ENCODE measurements at places on chromosomes 3 and 15. TPM values are rescaled to one million over a fixed set of nuclear protein-coding genes. Genes with fewer than 3 reads are reported as not detected.

GOLGA8T gene
- not detected for polyA plus RNA-seq

SLC28A2 gene
- polyA plus RNA-seq, result not detected

PRR20G gene
- polyA plus RNA-seq, result not detected

DNA sequence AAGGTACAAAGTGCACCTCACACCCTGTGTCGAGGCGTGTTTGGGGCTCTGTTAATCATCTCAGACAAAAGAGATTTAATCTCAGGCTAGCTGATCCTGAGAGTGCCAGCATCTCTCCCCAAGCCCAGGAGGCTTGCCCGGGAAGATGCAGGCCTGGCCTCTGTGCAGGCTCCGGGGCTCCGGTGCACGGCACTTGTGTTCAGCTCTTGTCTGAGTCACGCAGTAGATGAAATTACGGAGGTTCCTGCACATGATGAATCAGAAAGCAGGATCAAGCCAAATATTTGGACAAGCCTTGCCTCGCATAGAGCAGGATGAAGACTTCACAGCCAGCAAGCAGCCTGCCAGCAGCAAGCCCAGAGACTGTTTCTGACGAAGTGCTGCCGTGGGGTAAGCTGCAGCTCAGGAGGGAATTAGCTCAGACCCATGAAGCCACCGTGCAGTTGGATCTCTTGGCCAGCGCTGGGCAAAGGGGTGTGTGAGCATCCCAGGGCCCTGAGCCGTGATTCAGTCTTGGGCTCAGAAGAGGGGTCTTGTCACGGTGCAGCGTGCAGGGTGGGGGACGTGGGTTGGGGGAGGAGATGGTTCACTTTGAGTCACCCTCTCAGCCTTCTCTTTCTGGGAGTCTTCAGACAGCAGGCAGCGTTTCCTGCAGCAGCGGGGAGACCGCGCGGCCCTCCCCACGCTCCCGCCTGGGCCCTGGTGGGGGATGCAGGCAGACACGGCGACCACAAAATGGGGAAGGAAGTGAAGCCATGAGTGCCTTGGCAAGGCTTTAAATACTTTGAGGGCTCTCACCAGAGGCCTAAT, 89.2 kb upstream of the MEF2A start:
- DNase-seq, result no peak

DNA sequence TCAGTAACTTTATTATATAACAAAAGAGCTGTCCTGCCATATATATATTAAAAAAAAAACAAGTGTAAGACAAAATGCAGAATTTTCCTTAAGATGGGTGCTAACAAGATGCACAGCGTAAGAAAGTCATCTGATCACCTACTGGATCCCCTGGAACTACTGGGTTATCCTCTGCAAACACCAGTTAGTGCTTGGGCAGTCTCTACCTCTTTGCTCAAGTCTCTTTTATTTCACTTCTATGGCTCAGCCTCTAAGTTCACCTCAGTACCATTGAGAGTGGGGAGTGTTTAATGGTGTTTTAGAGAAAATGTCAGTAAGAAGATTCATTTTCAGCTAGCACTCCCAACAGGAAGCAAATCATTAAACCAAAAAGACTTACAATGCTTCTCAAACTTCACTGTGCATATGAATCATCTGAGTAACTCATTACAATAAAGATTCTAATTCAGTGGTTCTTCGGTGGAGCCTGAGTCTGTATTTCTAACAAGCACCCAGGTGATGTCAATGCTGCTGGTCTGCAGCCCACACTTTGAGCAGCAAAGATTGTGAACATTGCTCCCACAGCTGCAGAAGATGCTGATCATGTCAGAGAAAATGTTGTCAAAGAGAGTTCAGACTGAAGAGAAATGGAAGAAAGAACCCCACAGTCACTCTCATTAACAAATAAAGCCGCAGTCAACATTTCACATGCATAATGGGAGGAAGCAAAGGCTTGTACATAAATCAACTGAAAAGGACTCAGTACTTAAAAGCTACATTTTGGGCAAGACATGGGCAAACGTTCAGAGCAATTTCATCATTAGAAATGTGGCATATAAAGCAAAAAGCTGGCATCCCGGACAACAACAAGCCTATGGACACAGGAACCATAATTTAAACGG, 227.1 kb upstream of the ATP11B start:
- no peak for DNase-seq

DNA sequence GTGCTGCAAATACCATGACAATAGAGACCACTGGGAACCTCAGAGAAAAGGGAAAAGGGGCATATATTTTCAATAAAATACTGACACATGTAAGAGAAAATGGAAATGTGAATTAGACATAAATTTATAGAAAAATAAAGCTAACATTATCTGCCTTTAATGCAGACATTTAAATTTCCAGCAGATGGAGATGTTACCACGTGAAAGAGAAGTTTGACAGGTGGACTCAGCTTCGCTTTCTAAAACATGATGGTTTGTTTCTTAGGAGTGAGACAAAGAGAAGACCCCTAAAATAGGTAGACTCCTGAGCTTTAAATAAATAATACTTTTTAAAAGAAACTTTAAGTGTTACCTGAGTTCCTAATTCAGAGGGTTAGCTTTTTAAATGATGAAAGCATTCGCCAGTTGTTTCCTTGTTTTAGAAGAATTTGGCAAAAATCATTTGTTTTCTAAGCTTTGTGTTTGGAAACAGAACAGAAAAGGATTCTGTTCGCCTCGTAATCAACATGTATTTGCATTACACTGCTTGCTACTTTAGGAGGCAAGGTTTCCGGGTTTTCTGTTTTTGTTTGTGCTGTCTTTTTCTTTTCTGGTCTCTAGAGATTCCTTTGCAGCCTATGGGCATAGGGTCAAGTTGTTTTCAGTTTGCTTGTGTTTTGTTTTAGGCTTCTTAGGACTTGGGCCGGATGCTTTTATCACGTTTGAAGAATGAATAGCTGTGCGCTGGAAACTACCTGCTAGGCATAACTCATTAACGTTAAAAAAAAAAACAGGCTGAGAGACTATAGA, 271.4 kb downstream of the THSD4 start:
- DNase-seq, result no peak

DNA sequence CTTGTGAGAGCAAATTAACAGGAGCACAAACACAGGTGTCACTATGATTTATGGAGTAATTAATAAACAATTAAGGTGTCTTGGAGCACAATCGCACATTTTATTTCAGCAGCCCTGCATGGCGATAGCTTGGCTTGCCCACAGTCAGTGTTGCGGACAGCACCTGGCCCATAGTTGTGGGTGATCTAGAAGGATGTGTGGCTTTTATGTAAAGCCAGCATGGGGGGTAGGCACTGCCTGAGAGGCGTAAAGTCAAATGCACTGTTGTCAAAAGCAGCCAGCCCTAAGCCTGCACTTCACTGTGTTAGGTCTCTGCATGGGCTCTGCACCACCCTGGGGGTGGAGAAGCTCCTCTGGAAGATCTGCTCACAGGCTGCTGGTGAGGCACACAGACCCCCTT, 177.4 kb upstream of the PPP2R3A start:
- DNase-seq, result no peak

GRCh38 chr3:172065967-172066762, 26.8 kb downstream of the FNDC3B start:
- no peak for DNase-seq

DNA sequence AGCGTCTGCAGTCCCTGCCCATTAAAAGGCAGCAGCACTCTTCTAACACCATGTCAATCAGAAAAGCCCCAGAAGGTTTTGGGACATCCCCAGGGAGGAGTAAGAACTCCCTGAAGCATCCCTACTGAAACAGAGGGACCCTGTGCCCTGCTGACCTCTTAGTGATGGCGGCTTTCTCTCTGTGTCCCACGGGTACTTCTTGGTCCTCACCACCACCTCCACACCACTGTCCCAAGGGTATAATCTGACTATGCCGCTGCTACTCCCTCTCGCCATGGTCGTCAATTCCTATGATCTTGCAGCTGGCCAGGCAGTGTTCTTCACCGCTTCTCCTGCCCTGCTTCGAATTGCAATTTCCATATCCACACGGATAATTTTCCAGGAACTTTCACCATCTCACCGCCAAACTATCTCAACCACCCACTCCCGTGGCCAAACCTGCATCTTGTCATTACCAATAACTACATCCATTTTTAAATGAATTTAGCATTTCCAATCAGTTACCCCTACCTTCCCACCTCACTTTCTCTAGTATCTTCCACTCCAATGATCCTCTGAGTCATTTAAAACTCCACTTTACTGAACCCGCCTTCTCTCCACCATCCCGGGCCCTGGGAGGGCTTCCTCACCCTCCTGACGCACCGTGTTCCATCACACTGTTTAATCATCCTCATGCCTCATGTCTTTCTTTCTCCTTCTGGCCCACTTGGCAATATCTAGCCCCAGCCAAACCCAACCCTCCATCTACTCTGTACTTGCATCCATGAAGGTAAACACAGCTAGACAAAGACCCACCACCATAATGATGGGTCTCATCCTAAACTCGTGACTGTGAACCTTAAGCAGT, 23.7 kb downstream of the PRR23E start:
- DNase-seq, result no peak

DNA sequence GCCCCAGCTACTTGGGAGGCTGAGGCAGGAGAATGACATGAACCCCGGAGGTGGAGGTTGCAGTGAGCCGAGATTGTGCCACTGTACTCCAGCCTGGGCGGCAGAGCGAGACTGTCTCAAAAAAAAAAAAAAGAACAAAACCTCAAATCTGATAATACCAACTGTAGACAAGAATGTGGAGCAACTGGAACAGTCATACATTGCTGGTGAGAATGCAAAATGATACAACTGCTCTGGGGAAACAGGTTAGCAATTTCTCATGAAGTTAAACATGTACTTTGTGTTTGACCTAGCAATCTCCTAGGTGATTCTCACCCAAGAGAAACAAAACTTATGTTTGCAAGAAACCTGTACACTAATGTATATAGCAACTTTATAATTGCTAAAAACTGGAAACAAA, 4.4 kb upstream of the VHL start:
- no peak for DNase-seq

DNA sequence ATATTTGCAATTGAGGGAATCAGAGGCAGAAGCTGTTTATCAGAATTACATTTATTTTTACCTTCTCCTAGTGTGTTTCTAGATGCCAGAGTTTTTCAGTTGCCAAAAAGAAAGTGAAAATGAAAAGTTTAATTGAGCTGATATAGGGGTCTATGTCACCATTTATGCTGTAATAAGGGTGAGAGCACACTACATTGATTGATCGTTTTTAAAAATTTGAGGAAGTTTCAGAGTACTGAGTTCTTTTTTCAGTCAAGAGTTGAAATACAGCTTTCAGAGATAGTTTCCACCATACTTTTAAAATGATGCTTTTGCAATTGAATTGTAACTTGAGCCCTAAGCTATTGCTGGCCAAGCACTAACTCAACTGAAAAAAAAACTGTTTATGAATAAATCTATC, 326.9 kb downstream of the UNC13C start:
- DNase-seq, result no peak

GRCh38 chr3:104523136-104523535, 843.6 kb upstream of the ALCAM start:
- DNase-seq, result no peak

- DNase-seq, result no peak
These were observed 96.9 kb downstream of the RFX7 start for GRCh38 chr15:56146756-56147155.

DNA sequence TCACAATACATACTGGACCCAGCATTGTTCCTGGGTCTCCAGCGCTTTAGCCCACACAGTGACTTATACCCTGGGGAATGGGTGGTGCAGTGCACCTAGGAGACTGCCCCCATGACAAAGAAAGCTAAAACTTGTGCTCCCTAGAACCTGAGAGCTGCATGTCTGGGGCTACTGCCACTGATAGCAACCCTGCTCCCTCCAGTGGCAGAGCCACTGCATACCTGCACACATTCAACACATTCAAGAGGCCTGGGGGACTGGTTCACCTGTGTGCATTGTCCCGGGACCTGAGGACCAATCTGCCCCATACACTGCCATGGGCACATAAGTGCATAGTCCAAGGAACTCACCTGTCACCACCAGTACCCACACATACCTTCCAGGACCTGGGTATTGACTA, 302.7 kb upstream of the MANF start:
- no peak for DNase-seq

GRCh38 chr15:89841962-89842361, 27.3 kb upstream of the ANPEP start:
- no peak for DNase-seq

DNA sequence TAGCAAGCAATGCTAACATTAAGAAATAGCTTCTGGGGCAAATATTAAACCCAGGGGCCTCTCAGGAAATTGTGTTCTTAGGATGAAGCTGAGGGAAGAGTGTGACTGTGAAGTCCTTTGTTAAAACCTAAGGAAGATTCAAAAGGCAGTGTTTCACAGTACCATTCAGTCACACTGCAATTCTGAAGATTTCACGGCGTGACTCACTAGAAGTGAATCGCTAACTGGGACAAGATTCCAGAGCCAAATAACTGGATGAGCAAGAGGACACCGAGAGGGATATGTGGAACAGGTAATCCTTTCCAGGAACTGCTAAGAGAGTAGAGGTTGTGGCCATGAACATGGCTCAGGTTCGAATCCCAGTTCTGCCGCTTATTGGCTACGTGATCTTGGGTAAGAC, 61.8 kb upstream of the SMAD3 start:
- DNase-seq, result no peak

DNA sequence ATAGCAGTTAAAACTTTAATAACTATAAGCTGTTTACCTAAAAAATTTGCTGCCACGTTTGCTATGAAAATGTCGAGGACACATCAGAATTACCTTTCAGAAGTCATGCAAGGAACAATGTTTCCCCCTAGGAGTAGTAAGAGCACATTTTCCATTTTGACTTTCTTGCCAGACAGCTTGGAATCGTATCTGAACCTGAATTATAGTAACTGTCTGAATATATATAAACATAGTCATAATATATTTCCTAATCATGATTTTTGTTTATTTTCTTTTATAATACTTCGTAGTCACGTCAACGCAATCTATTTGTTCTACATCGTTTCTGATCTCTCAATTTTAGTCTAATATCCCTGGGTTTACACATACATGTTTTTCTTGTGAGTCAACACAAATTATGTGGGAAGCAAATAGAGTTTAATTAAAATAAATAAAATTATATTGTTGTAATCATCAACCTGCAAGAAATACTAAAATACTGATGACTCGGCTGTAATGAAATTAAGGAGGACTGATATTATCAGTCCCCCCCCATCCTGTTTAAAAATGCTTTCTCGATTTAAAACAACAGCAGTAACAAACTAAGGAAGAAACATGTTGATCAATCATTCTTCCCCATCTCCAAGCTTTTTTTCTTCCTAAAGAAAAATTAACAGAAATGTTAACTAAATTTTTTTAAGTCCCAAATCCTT, 78.4 kb downstream of the MME start:
- no peak for DNase-seq

- DNase-seq, result no peak
These were observed 116.6 kb downstream of the ST8SIA2 start for GRCh38 chr15:92510163-92510882.

DNA sequence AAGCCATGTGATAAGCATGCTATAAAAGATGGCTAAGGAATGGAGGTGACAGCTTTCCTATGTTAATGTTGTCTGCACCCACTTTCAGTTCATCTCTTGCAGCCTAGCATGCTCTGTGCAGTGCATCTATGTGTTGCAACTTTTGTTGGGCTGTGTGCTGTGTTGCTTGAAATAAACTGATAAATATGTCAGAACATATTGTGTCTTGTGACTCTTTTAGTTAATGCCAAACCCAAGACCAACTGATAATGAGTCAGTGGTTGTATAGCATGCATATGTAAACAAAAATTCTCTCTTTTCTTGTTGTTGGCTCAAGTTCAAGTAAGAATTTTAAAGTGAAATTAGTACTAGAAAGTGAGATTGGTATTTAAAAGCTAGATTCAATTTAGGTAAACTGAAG, 37.0 kb upstream of the SCN10A start:
- DNase-seq, result no peak

Measured in liver (tissue), 10 donors.